NCI-H446 (cell line): ENCODE measurements at places on chromosomes 4 and X.
A peak's percentile ranks its signal among the peaks of the same experiment; 100 is the strongest.

DNA sequence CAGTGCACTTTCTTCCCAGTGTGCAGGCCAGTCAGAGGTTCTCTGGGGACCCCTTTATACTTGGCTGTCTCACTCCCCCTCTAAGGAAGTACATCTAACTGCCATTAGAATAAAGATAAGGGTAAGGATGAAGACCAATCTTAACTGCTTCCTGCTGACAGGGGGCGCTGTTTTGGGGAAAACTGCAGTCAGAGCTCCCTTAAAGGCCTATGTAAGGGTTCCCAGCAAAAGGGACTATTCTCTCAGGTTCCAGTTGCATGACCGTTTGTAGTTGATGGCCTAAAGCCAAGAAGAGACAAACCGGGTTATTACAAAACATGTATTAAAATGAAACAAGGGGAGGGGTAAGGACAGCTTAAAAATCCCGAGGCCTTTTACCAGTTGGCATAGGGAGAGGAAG lies 115.6 kb upstream of the SPIN4 start:
- no peak for DNase-seq

GRCh38 chr4:184818216-184818564 lies 7.6 kb downstream of the ACSL1 start:
- no peak for DNase-seq

- DNase-seq: no peak
These were observed 1530.9 kb upstream of the PABPC4L start for GRCh38 chr4:135732448-135732847.

DNA sequence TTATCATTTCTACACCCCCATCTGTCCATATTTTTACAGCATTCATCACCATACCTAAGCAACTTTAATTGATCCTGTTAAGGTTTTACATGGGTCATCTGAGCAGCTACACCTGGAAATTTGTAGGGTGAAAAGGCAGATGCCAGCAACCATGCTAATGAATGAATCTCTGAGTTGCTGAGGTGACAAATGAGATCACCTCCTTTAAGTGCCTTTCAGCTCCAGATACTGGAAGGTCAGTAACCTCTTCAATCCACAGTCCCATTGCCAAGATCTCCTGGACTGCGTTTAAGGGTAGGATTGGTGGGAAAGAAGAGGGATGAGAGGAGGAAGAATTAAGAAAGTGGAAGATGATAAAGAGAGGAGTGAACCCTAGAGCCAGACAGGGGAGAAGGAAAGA lies 8.5 kb upstream of the BMP3 start:
- no peak for DNase-seq

DNA sequence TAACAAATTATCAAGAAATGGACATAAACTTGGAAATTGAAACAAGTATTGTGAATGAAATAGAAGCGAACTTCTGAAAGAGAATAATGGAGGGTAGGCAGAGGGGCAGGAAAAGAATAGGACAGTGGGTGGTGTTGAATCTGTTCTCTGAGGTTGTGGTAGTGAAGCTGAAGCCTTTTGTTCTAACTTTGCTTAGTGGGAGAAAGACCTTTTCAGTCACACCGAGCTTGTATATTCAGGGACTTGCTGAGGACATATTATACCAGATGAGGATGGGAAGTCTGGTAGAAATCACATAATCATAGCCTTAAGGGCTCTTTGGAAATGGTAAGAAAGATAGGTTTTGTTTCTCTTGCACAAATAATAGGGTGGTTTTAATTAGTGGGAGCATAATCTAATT lies 115.4 kb upstream of the NDST4 start:
- DNase-seq: no peak

DNA sequence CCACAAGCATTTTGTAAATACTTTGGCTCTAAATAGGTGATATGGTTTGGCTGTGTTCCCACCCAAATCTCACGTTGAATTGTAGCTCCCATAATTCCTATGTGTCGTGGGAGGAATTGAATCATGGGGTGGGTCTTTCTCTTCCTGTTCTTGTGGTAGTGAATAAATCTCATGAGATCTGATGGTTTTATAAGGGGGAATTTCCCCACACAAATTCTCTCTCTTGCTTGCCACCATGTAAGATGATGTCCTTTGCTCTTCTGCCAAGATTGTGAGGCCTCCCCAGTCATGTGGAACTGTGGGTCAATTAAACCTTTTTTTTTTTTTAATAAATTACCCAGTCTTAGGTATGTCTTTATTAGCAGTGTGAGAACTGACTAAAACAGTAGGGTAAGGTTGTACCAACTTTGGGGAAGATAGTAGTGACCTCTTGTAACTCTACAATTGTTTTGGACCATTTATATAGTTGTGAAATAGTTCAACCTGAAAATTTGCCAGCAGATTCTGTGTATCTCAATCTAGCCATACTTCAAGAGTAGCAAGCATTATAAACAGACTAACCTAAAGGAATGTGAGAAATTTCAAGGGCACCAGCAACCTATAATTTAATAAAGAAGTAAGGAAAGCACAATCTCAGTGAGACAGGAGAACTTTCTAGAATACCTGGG lies 727.8 kb downstream of the GRID2 start:
- no peak for DNase-seq

DNA sequence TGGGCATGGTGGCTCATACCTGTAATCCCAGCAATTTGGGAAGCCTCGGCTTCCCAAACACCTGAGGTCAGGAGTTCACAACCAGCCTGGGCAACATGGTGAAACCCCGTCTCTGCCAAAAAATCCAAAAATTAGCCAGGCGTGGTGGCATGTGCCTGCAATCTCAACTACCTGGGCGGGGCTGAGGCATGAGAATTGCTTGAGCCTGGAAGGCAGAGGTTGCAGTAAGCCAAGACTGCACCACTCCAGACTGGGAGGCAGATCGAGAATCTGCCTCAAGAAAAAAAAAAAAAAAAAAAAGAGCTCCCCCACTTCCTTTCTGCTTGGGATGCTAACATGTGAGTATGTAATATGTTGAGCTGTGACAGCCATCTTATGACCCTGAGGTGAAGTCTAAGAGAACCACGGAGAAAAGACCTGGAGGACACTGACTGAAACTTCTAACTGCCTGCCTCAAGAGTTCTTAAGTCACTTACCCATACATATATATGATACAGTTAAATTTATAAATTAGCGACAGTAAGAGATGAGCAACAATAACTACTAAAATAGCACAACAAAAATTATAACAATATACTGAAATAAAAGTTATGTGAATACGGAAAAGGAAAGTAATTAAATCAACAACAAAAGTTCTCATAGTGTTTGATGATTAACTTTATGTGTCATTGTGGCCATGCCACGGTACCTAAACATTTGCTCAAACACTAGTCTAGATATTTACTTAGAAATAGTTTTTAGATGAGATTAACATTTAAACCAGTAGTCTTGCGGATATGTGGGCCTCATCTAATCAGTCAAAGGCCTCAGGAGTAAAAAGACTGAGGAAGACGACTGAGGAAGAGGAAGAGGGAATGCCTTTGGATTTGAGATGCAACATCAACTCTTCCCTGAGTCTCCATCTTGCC lies 178.3 kb downstream of the OPHN1 start:
- DNase-seq: no peak

- no peak for DNase-seq
These were observed 144.6 kb upstream of the KIT start for GRCh38 chr4:54513204-54513603.

- no peak for DNase-seq
These were observed 62.7 kb downstream of the FGFBP1 start for GRCh38 chr4:15875663-15876460.

- DNase-seq: no peak
These were observed 9.3 kb upstream of the CPE start for GRCh38 chr4:165369522-165369921.

GRCh38 chr4:144681806-144682205 lies 35.9 kb downstream of the HHIP start:
- DNase-seq: no peak

DNA sequence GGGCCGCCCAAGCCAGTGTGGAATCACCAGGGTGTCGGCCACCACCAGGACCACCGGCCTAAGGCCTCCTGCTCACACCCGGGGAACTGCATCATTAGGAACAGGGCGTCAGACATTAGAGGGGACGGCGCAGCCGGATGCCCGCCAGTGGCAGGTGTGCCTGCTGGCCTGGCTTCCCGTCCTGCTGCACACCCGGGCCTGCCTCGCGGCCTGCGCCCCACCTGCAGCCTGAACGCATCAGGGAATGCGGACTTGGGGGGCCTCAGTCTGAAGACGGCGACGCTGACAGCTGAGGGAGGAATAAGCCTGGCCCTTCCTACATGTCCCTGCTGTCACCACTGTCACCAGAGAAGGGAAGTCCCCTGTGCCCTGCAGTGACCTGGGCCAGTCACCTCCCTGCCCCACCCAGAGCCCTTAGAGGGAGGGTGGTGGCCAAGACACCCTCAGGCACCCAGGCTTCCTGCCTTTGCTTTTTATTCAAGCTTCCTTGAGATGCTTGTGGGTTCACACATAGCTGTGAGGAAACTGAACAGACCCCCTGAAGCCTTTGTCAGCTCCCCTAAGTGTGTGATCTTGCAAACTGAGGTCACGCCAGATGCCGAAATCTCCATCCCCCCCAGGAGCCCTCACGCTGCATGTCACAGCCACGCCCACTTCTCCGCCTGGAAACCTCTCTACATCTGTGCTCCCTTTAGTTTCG lies 3.2 kb downstream of the DGKQ start:
- no peak for DNase-seq

DNA sequence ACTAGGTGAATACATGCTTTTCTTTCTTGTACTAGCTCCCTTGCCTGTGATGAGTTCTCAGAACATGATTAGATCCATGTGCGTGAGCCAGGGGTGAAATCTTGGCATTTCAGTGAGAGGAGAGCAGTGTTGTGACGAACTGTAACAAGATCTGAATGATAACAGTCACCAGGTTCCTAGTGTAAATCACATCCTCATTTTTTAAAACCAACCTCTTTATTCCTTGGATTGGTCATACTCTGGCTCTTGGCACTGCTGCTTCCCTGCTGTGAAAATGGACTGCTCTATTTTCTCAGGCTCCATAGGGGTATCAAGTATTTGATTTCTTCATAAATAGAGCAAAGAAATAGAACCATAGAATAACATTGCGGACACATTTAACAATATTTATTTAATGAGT lies 206.3 kb downstream of the SLC4A4 start:
- no peak for DNase-seq

DNA sequence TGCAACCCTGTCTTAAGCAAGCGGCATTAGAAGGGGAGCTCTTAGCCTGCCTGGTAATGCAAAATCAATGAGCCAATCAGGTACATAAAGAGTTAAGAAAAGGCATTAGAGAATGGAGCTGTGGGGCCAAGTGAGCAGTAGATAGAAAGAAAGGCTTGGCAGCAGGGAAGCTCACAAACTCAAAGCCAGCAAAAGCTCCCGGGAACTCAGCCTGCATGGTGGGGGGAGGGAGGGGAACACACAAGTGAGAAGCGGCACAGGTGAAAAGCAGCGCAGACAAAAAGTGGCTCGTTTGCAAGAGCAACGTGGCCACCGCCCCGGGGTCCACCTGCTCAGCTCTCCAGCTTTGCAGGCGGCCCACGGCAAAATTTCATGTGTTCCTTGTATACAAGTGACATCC lies 818.5 kb downstream of the FAM133A start:
- no peak for DNase-seq

DNA sequence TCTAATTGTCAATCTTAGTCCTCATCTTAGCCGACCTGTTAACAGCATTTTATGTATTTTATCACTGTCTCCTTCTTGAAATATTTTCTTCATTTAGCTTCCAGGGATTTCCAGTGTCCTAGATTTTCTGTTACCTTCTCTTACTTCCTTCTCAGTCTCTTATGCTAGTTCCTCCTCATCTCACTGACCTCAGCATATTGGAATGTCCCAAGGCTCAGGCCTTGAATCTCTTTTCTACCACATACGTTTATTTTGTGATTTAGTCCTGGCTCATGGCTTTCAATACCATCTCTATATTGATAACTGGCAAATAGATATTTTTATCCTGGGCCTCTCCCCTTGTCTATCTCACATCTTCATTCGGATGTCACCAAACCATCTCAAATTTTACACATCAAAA lies 61.1 kb downstream of the IQCM start:
- DNase-seq: no peak

GRCh38 chrX:78997870-78998558 lies 52.8 kb downstream of the P2RY10 start:
- DNase-seq: no peak

DNA sequence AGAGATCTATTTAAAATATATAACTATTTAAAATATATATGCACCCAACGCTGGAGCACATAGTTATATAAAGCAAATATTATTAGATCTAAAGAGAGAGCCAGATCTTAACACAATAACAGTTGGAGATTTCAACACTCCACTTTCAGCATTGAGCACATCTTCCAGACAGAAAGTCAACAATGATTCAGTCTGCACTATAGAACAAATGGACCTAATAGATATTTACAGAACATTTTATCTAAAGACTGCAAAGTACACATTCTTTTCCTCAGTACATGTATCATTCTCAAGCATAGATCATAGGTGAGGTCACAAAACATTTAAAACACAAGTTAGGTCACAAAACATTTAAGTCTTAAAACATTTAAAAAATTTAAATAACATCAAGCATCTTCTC lies 36.4 kb downstream of the NLRP2B start:
- DNase-seq: no peak

- no peak for DNase-seq
These were observed 42.3 kb downstream of the SPATA4 start for GRCh38 chr4:176153124-176153523.

- DNase-seq: no peak
These were observed 19.2 kb downstream of the PPP3CA start for GRCh38 chr4:101328063-101328602.

GRCh38 chr4:84497504-84498202 lies 1.4 kb downstream of the NKX6-1 start:
- no peak for DNase-seq

DNA sequence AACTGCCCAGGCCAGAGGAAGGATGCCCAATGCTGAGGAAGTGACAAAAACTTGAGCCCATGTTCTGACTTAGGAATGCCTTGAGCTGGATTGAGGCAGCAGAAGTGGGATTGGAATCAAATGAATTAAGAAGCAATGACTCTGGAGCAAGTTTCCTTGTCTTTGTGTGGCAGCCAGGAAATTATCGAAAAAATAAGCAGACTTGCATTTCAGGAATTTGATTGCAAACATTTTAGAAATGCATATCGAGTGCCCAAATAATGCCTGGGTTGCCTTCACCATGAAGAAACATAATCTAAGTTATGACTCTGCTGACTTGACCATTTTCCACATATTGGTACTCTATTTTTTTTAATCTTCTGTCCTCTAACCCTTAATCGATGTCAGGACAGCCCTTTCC lies 9.5 kb downstream of the CYTL1 start:
- DNase-seq: no peak

DNA sequence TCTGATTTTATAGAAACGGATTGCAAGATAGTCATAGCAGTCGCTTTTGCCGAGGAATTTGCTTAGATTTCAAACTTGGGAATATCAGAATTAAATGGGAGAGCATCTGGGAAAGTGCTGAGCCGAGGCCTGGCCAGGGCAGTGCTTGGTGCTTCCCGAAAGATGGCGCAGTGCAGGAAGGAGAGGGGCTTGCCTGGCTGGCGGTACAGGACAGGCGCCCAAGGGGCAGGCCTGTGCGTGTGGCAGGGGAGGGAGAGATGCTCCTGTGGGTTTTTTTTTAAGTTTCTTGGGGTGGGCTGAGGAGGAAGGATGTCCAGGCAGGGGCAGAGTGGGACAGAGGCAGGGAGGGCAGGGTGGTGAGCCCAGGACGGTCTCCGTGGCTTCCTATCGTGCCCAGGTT lies 241.1 kb downstream of the AFAP1 start:
- DNase-seq: no peak

- DNase-seq: peak; percentile 36
These were observed 287.7 kb upstream of the PCDH18 start for GRCh38 chr4:137819964-137820383.
